Activated CD4-positive, alpha-beta memory T cell treated with anti-CD3 and anti-CD28 coated beads, Interleukin-2, amount 10 ng/mL, durations not matched to agents 7 days and 5 days (primary cell): ENCODE measurements at places on chromosomes 7 and 10. TPM values are rescaled to one million over a fixed set of nuclear protein-coding genes. Genes with fewer than 3 reads are reported as not detected.

Gene PTEN
- 89.2 TPM for total RNA-seq

Gene UNCX
- total RNA-seq = not detected

Gene TRPV5
- total RNA-seq = not detected

Gene VOPP1
- 52.7 TPM for total RNA-seq

Gene AKR1C2
- total RNA-seq = not detected

Gene CCDC136
- 4.8 TPM for total RNA-seq

Gene ADRA2A
- total RNA-seq = not detected

Gene NDUFA5
- total RNA-seq = 54.0 TPM

- DNase-seq = no peak
These were observed 13.1 kb downstream of the PHKG1 start for GRCh38 chr7:56079450-56080185.

- peak; percentile 5 for DNase-seq
These were observed 282.8 kb downstream of the RPS24 start for GRCh38 chr10:78316451-78316931.

- no peak for DNase-seq
These were observed 30.3 kb downstream of the TRDMT1 start for GRCh38 chr10:17171141-17171641.

DNA sequence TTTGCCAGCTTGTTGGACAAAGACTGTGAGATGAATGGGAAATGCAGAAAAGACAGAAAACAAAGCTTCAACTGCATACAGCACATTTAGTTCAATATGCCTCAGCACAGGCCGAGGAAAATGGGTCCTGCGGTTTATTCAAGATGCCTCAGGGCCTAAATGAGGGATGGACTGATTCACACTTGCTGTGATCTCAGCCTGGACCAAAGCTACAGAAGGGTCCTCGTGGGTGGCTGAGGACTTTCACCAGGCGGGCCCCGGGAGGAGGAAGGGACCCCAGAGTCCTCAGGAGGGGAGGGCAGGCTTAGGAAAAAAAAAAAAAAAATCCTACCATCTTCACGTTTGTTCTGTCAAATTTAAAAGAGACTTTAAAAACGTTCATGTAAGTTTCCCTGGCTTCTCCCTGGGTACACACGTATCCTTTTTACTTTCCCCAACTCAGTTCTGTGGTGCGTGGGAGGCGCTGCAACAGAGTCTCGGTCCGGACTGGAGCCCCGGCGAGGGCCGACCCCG lies 624 bp upstream of the ZNF783 start:
- DNase-seq = no peak

DNA sequence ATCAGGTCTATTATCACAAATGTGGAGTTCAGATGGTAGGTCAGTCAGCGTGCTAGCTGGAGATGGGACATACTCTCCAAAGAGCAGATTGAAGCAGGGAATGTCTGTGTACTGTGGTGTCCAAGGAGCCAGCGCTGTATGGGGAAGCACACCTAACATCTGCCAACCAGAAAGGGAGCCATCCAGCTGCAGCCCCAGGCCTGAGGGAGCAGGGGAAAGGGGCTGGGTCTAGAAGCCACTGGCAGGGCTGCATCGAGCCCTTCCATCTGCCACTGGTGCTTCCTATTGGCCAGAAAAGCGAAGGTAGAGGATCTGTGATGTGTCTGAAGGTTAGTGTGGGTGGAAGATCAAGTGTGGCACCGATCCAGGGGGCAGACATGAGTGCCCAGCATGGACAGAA lies 8.0 kb upstream of the RAMP3 start:
- DNase-seq = no peak

- DNase-seq = no peak
These were observed 111.9 kb upstream of the RHEB start for GRCh38 chr7:151631570-151631952.

DNA sequence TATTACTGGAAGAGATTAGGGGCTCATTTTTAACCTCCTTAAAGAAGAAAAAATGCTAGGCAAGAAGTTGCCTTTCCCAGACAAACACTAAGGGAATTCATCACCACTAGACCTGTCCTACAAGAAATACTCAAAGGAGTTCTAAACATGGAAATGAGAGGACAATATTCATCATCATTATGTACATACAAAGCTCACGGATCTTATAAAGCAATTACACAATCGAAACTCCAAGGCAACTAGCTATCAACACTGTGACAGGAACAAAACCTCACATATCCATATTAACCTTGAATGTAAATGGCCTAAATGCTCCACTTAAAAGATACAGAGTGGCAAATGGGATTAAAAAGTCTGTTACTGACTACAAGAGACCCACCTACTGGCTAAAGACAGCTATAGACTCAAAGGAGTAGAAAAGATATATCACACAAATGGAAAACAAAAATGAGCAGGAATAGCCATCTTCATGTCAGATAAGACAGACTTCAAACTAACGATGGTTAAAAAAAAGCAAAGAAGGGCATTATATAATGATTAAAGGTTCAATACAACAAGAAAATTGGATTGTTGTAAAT lies 246.6 kb downstream of the ADRA2A start:
- DNase-seq = no peak

GRCh38 chr10:8401531-8401930 lies 347.0 kb downstream of the GATA3 start:
- DNase-seq = no peak

- no peak for DNase-seq
These were observed 98.5 kb downstream of the CHN2 start for GRCh38 chr7:29292886-29293658.

DNA sequence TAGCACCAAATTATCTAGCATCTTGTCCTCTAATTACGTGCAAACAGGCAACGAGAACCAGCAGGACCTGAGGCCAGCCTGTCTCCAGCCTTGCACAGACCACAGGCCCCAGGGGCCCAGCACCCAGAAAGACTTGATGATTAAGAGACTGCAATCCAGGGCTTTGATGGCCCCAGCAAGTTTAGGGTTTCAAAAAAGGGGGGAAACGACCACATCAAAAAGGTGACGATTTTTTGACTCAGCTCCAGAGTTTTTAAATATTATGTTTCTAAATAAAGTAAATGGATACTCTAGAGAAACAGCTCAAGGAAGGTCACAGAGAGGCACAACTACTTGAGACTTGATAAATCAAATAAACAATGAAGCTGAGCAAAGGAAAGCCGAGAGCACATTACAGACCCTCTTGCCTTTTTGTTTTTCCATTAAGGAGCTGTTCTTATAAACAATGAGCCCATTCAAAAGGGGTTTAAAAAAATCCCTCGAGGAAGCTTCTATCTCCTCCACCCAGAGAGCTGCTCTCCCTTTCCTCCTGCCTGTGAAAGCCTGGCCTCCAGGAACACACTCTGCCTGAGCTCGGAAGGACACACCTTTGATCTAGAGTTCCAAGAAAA lies 44.1 kb downstream of the GLI3 start:
- DNase-seq = no peak

DNA sequence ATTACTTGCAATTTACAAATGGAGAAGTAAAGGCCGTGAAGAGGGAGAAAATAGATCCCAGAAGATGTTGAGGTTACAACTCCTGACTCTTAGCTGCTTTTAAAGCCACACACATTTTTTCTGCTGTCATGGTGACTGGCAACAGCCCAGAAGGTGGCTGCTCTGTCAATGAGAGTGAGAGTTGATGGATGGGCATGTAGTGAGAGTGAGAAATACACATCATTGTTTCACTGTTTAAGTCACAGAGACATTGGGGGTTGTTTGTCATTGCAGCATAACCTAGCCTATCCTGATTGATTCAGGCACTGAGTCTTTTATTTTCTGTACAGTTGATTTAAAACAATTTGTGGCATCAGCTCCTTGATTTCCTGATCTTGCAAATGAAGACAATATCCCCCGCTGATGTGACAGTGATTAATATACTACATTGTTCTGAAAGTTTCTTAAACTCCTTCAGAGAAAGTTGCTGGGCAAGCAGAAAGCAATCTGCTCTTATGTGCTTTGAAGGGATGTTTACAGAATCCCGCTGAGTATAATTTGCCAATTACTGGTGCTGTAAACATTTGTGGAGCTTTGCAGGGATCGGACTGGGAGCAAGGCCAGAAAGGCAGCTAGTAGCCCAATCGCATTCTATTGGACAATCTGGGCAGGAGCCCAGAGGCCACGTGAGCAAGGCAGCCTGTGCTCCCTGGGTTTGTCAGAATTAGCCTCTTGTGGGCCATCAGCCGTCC lies 229.6 kb downstream of the PRPF18 start:
- no peak for DNase-seq

DNA sequence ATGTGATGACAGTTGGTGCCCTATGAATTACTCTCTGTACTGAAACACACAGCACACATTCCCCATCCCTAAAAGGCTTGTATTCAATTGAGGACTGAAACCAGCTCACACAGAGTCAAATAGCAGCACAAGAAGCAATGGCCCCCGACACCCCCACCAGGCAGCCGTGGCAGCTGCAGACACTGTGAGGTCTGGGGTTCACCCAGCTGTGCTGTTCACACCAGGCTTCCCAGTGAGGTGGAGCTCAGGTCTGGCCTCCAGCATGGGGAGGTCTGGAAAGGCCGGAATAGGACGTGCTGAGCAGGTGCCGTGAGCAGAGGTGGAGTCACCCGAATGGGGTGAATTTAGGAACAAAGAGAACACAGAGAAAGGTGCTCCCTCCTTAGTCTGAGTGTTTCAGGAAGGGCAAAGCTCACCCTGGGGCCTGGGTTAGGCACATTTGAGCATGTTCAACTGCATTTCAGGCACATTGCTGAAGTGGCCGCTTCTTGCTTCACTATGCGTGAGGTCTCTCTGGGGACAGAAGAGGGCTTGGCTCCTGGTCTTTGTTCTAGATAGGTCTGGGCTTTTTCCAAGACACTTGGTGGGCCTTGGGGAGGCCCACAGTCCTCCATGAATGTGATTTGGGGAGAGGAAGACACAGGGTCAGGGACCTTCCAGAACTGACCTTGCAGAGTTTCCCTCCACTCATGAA lies 41.1 kb downstream of the C10orf120 start:
- no peak for DNase-seq

GRCh38 chr7:139871820-139872219 lies 42.8 kb downstream of the TBXAS1 start:
- no peak for DNase-seq

DNA sequence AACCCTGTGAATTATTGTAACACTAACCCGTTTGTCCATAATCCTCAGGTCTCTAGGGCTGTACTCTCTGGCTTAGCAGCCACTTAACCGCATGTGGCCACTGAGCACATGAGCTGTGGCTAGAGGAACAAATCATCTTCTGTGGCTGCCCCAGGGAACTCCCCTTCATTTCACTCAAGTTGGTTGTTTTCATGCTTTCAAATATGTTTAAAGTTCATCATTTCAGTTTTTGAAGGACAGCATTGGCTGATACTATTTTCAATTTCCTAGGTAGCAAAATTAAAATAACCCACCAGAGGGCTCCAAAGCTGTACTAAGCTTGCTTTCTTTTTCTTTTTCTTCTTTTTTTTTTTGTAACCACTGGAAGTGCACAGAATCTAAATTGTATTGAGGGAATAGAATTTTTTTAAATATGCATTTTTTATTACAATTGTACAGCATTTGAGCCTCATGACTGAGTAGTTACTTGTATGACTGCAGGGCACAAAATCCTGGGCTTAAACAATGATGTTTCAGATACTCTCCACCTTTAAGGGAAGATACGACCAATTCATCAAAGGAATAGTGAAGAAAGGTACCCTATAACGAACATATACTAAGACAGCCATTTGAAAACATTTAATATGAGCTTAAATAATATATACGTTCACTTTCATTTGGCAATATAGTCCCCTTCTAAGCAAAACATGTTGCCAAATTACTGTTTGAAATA lies 38.6 kb downstream of the MRC1 start:
- DNase-seq = no peak

GRCh38 chr10:63772491-63772890 lies 251.3 kb downstream of the REEP3 start:
- DNase-seq = no peak

- DNase-seq = no peak
These were observed 6.0 kb downstream of the PARD3 start for GRCh38 chr10:34808801-34809745.

GRCh38 chr10:48504141-48504885 lies 100.6 kb downstream of the ARHGAP22 start:
- peak; percentile 1 for DNase-seq

GRCh38 chr10:124640538-124641231 lies 103.5 kb downstream of the FAM53B start:
- DNase-seq = no peak

DNA sequence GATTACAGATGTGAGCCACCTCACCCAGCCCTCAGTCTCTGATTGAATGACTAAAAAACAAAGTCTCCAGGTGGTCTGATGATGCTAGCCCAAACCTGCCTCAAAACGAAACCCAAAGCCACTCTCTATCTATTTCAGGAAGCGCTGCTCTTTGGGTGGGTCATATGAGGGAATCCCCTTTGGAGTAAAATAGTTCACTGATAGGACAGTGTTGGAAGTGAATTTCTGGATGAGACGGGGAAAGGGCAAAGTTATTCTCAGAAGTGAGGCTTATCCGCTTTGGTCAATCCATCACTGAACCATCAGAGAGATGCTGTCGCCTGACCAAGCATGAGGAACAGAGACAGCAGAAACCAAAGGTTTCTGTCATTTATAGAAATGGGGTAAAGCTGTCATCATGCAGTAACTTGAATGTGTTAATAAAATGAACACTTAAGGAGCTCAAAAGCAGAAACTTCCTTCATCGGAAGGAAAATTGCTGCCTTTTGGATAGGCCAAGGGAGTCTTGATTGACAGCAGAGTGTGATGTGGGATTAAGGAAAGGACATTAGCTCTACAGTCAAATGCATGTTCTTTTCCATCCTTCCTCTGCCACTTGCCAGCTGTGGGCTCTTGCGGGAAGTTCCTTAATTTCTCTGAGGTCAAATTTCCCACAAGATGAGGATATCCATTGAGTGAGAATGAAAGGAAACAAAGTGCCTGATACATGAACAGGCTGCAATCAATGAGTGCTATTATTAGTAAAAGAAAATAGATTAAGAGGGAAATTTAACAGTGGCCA lies 64.9 kb upstream of the C1QL3 start:
- no peak for DNase-seq

GRCh38 chr10:124097883-124098282 lies 4.5 kb upstream of the CHST15 start:
- DNase-seq = no peak
